ENCODE measurements at places on chromosomes 16 and 17.

DNA sequence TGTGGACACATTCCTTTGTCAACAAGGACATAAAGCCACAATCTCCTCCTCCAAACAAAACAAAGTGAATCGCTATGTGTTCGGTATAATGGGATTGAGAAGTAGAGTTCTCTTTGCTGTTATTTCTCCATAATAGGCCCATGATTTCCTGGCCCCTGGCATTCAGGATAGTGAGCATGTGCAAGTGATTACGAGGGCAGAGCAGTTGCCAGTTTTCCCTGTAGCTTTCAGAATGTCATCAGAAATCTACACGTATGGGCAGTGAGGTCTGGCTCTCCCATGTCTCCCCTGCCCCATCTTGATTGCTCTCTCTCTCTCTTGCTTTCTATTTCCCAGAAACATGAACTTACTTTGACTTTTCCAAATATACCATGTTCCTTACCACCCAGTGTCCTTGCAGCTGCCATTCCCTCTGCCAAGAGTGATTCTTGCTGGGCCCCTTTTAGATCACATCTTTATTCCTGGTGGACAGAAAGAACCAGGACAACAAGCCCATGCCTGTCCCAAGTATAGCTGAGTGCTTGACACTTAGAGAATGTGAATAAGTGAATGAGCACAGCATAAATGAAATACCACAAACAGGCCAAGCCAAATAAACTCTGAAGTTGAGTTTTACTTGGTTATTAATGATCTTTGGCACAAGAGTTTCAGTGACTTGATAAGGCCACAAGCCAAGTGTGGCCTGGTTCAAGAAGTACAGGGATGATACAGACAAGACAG, 273.1 kb downstream of the CDH13 start:
- no peak for DNase-seq

GRCh38 chr16:65876624-65877023, 489.9 kb upstream of the CDH5 start:
- no peak for DNase-seq

- no peak for DNase-seq
Measured at GRCh38 chr16:68575082-68575481, 36.0 kb downstream of the ZFP90 start.

GRCh38 chr17:72255481-72255880, 134.7 kb downstream of the SOX9 start:
- no peak for DNase-seq

DNA sequence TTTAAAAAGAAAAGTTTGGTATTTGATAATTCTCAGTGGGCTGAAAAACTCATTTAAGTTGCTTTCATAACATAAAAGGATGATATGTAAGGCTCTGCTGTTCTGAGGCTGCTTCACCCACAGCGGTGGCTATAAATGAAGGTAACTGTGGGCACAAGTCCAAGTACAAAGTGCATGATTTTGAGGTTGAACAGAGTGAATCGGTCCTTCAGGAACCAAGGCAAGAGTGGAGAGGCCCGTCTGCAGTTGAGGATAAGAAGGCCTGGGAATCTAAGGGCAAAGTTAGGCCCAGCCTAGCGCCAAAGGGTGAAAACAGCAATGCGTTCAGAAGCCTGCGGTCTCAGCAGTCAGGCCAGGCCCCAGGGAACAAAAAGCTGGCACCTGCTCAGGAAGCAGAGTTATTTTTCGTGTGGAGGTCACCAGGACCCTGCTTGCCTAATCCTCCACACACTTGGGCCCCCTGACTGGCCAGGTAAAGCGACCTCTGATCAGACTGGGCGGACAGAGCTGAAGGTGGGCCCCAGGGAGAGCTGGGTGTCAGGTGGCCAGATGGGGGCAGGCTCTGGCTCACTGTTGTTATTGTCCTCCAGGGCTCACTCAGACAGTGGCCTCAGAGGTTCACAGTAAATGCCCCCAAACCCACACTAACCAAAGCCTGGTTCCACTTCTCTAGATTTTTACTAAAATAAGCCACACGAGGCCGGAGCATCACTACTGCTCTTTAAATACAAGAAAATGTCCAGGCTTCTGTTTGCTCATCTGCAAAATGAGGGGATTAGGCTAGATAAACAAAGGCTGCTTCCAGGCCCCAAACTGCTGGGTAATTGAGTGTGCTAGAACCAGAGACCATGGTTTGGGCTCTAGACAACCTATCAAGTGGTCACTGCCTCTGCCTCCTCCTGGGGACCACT, 46.5 kb downstream of the TEX2 start:
- DNase-seq: no peak

GRCh38 chr16:30368792-30369090, 1.6 kb downstream of the TBC1D10B start:
- no peak for DNase-seq

DNA sequence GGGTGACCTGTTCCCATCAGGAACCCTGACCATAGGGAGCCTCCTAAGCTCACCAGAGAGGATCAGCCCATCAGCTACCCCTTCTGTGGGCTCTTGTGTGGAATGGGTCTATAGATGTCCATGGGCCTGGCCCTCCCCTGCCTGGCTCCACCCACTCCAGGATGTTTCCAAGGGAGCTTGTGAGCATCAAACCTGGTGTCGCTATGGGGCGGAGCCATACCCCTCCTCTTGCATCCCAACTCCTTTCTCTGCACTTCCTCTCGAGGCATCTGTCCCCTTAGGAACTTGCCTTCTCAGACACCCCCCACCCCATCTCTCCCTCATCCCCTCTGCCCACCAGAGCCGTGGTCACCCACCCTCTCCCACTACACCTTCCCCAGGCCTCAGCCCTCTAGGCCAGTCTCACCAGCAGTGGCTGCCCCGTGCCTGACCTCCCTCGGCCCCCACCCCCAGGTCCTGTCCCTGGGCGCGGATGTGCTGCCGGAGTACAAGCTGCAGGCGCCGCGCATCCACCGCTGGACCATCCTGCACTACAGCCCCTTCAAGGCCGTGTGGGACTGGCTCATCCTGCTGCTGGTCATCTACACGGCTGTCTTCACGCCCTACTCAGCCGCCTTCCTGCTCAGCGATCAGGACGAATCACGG, 10.4 kb downstream of the KCNH6 start:
- DNase-seq: no peak

GRCh38 chr17:79618383-79619067, 7.7 kb upstream of the RBFOX3 start:
- DNase-seq: no peak

GRCh38 chr17:55576996-55577586, 65.8 kb upstream of the SMIM36 start:
- no peak for DNase-seq

DNA sequence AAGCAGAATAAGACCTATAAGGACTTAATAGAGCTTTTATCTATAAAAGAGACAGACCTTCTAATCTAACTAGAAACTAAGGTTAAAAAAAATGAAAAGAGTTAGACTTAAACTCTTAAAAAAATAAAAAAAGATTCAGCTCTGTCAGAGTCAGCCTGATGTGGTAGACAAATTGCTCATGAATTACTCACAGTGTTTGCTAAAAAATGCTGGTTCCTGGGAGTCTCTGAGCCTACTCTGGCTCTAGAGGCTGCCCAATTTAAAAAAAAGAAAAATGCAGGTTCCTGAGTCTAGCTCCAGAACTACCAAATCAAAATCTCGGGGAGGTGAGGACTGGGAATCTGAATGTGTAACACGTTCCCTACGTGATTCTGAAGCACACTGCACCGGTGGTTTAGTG, 18.1 kb downstream of the SOST start:
- no peak for DNase-seq

DNA sequence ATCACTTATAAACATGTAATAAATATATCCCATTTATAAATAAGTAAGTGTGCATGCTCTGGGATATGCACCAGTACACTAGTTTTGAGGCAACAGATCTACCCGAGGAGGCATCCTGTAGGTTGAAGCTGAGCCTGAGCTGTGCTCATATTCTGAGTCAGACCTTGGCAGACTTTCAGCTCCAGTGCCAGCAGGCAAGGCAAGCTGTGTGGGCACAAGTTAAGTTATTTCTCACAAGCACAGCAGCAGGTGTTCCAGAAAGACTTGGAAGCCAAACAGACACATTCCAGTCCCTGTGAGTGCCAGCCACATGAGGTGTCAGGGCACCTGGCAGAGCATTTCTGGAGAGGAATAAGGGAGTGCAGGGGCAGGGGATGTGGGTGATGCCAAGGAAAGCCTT, 1.3 kb upstream of the CLEC19A start:
- no peak for DNase-seq

DNA sequence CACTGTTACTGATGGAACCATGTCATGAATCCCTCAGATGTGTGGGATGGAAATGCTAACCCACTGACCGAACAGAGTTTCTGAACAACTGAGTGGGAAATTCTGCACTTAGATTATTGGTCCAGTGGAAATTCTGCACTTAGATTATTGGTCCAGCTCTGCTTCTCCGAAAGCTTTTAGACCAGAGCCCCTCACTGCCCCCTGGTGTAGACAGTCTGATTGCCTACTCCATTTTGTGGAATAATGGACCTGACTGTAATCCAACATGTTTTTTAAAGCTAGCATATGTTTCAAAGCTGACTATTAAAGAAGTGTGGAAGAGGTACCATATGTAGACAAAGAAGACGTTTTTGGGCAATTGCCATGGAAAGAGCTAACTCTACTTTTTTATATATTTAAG, 50.3 kb upstream of the TBX2 start:
- no peak for DNase-seq

DNA sequence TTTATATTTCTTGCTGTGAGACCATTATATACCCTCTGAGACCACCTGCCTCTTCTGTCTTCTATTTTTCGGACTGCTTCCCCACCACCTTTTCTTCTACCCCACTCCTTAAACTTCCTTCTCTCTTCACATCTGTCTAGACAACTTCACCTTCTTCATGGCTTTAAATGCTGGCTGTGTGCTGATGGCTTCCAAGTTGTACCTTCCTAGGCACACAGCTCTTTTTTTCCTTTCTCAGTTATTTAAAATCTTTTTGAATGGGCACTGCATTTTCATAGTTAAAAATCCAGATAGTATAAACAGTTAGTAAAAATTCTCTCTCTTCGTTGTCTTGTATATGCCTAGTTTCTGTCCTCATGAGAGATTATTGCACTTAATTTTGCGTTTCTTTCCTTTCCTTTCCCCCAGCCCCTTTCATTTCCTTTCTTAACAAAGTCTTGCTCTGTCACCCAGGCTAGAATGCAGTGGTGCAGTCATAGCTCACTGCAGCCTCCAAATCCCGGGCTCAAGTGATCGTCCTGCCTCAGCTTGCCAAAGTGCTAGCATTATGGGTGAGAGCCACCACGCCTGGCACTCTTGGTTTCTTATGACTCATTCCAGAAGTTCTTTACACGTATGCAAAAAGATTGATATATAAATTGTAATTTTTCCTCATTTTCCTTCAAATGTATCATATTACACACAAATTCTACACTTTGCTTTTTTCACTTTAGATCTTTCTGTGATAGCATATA, 114.3 kb downstream of the NPIPB5 start:
- DNase-seq: no peak

- no peak for DNase-seq
Measured at GRCh38 chr16:16019488-16019887, 70.1 kb downstream of the ABCC1 start.

DNA sequence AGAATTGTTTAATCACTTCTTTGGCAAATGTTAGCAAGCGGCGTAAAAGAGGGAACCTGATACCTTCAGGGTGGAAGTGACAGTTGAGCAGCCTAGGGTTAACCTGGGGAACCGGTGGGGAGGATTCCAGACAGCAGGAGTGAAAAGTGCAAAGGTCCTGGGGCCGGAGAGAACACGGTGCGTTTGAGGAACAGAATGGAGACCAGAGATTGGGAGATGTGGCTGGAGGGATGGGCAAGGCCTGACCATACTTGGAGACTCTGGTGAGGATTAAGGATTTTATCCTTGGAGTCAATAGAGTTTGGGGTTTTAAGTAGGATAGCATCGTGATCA, 2.3 kb upstream of the ZNF500 start:
- no peak for DNase-seq

DNA sequence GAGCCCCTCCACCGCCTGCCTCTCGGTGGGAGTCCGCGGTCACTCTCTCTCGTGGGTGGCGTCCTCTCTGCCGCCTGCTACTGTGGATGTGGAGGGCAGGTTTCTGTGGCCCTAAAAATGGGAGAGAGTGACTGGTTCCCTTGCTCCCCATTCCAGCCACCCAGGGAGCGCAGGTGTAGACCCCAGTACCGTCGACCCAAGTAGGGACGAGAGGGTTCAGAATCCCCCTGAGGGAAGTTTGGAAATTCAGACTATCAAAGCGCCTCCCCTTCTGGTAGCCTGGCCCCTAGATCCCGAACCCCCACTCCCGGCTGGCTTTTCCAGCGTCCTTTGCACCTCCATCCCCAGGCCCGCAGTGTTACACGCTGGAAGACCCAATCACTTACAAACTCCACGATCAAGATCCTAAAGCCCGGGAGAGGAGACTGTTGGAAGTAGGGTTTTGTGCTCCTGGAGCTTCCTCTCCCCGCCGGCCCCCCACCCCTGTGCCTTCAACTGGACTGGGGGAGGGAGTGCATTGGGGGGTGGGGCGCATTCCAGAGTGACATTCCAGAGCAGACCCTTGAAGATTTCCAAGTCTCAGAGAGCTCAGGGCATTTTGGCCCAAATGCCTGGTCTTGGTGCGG, 991 bp downstream of the GPRC5C start:
- no peak for DNase-seq

DNA sequence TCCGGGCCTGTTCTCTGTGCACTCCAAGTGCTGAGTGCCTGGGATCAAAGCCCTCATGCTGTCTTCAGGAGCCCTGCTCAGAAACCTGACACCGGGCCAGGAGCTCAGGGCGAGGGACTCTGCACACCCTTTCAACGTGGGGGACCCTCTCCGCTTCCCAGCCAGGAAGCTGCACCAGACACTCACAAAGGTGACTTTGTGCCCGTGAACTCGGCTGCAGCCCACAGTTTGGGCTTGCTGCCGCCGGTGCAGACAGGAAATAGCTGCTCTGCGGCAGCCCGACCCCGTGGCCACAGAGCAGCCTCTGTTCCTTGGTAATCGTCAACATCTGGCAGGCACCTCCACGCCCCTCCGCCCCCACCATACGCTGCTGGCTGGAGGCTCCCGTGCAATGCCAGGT, 93.4 kb upstream of the METRNL start:
- no peak for DNase-seq
